Caco-2 (cell line): ENCODE measurements at places on chromosomes 6 and 20.

DNA sequence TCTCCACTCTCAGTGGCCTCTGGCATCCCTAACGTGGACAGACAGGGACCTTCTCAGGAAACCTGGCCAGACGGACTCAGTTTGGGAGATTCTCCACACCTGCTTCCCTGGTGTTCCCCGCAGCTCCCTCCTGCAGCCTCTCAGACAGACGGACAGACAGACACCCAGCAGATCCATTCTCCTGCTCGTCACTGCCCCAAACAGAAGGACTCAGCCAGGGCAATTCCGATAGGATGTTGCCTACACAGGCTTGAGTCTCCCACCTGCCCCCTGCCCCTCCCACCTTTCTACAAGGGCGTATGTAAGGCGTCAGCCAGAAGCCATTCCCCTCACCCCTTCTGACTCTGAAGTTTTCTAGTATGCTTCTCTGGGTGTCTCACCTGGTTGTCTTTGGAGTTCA, 428 bp downstream of the CCM2L start:
- DNase-seq = no peak

GRCh38 chr6:34020807-34021553, 124.9 kb downstream of the GRM4 start:
- DNase-seq = no peak

- no peak for DNase-seq
Measured at GRCh38 chr6:127515234-127515793, 3.8 kb downstream of the MTCL3 start.

DNA sequence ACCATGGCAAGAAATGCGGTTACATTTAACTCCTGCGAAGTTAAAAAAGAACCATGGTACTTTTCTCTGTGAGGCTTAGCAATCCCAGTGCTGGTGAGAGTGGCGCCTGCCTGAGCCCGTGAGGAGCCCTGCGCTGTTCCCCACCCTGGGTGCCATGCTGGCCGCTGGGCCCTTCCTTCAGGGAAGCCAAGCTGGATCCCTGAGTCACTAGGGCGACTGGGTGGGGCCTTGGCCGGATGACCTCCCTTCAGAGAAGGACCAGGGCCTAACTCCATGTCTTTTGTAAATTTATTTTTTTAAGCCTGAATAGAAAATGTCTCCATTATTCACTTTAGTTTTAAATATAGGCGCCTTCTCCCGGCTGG, 209.1 kb downstream of the ERMARD start:
- DNase-seq = no peak

GRCh38 chr20:58711266-58712051, 18.9 kb downstream of the NPEPL1 start:
- no peak for DNase-seq

DNA sequence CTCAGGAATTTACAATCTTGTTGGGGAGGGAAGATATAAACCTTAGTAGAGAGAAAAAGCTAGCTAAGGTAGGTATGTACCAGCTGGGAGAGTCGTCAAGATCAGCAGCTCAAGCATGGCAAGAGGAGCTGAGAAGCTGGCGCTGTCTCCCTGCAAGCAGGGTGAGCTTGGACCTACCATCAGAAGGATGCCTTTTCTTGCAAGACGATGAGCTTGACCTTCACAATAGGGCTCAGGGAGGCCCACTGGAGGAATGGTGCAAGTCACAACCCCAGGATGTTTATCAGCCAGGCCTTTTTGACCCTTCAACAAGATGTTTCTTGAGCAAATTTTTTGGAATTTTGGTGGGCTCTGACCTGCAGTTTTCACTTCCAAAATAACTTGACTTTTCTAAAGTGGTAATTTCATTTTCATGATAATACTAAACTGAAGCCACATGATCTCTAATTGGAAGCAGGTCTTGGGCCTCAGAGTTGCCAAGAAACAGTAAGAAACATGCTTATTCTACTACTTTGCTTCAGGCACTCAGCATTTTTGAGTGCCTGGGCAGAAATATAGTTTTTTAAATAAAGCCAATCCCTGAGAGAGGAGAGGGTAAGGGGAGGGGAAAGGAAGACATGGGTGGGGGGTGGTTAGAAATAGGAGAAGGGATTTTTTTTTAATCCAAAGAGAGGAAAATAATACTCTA, 258.1 kb downstream of the CLIC5 start:
- DNase-seq = no peak

DNA sequence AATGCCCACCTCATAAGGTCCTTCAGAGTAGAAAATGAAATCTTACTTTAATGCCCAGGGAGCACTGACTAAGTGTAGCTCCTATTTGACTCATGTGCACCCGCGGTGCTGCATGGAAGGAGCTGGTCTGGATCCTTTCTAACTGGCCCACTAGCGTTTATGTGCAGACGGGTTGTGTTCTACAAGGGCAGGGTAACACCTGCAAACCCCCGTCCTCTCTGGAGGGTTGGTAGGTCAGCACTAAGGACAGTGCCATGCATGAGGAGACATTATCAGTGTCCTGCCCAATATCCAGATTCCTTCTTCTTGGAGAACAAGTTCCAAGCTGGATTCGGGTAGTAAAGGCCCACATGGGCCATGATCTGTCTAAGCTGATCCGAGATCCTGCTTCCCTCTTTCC, 140.3 kb downstream of the ANKRD60 start:
- peak; percentile 29 for DNase-seq

- DNase-seq = no peak
Measured at GRCh38 chr6:93749930-93750329, 330.6 kb upstream of the EPHA7 start.

GRCh38 chr6:11702500-11703130, 76.0 kb downstream of the ADTRP start:
- no peak for DNase-seq

DNA sequence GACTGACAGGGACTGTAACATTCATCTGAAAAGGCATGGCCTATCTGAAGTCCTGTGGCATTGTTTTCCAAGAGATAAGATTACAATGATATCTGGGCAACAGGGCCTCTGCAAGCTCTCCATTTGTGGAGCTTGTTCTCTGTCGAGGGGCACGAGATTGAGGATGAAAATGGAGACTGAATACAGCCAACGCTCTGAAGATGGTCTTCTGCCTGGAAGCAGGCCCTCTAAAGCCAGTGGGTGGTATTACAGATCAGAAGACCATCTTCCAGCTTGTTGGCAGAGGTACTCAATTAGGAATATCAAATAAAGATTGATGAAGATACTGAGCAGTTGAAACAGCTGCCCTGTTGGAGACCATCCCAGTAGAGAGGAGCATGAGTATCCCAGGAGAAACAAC, 288.2 kb downstream of the CENPW start:
- DNase-seq = no peak

GRCh38 chr20:57200882-57201695, 65.4 kb downstream of the BMP7 start:
- no peak for DNase-seq

DNA sequence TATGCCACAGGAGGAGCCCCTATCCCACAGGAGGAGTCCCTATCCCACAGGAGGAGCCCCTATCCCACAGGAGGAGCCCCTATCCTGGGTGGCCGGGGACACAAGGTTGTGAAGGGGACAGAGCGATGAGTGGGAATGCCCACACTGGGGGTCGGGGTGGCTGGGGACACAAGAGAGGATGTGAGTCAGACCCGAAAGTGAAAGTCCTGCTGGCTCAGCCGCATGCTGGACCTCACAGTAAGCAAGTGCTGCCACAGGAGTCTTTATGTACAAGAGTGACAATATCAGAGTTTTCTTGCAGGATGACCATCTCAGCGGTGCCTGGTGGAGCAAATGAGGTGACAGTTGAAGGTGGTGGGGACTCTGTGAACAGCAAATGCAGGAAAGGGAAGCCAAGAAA, 93.7 kb downstream of the PSMB1 start:
- DNase-seq = no peak

DNA sequence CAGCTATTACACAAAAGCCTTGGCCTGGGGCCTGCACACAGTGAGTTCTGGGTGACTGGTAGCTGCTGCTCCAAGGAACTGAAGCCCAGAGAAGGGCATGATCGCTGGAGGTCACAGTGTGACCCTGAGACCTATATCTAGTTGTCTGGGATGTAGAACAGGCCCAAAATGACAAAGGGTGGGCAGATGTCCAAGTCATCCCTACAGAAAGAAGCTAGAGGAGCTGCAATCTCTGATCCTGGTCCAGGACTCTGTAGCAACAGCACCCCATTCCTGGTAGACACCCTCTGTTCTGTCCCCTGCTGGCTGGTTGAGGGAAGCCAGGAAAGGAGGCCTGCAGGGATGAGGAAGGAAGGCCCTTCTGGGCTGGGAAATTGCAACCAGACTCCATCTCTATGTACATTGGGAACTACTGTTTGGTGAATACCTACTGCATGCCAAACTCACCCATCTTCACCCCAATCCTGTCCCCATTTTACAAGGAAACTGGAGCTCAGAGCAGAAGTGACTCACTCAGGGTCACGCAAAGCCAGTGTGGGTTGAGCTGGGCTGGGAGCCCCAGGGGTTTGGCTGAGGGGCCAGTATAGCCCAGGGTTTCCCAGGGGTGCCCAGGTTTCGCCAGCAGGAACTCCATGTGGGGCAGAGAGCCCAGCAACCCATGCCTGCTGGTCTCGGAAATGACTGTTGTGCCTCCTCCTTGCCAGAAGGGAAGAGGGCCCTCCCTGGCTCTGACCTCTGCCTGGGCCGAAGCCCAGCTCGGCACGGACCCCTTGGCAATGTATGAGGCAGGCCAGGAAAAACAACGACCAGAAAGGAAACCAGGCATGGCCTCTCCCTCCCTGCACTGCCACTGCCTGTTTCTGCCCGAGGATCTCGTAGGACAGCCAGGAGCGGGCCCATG, 44.9 kb upstream of the TLDC2 start:
- DNase-seq = no peak

DNA sequence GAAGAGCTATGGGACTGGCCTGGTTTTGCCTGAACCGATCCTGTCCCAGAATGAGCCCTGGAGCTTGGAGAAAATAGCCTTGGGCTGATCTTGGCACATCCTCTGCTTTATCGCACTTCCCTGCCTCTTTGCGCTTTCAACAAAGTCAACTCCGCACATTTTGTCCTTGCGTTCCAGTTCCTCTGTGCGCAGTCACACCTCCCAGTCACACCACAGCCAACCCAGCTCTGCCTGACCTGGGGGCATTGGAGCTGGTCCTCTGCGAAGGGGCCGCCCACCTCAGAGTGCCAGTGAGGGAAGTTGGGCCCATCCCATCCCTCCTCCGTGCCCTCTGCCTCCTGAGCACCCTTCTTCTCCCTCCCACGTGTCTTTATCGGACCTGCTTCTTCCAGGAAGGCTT, 16.9 kb upstream of the UQCC2 start:
- DNase-seq = no peak

GRCh38 chr6:151498327-151498726, 4.5 kb downstream of the CCDC170 start:
- DNase-seq = no peak

DNA sequence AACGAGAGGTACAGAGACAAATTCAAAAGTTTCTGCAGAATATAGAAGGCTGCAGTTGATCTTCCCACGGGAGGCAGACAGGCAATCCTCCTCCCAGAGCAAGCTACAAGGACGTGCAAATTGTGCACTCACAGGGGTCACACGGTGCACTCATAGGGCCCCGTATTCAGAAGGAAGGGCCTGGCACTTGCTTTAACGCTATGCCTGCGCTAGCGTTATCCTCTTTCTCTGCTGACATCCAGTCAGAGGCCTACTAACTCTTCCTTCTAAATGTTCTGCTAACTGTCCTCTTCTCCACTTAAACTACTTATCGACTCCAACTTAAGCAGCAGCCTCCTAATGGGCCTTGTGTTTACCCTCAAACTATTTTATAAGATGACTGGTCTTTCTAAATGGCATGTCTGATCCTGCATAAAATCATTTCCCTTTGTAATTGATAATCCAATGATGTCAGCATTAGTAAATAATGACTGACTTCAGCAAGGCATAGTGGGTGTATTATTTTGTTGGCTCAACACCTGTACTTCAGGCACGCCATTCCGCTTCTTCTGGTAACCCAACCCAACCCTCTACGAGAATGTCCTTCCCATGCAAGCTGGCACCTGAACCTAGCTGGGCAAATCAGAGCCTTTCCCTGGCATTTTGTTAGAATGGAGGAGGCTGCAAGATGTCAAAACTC, 2.2 kb downstream of the IFNGR1 start:
- DNase-seq = no peak

DNA sequence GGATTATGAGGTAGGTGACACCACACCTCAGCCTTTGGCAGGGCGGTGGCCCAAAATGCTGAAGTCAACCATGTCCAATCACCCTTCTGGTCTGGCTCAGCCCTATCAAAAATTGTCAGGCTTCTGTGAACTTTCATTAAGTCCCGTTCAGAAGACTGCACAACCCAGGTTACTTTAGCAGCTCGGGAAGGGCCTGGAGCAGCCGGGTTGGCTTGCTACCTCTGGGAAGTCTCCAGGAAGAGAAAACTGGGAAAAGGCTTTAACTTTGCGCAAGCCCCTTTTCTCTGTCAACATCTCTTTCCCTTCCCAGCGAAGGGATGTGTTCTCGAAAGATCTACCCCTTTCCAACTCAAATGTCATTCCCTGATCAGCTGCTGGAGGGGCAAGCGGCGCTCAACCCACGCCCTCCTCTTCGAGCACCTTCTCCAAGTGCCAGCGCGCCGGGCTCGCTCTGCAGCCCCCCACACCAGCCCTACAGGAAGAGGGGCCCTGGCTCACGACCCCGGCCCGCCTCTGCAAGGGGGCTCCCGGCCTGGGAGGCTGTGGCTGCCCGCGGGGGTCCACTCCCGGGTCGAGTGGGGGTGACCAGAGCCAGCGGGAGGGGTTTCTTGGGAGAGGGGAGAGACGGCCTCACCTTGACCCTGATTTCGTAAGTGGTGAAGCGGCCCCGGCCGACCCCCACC, 573 bp downstream of the SNX3 start:
- DNase-seq = peak; percentile 40

GRCh38 chr20:60599381-60599780, 641.2 kb downstream of the CDH26 start:
- no peak for DNase-seq

DNA sequence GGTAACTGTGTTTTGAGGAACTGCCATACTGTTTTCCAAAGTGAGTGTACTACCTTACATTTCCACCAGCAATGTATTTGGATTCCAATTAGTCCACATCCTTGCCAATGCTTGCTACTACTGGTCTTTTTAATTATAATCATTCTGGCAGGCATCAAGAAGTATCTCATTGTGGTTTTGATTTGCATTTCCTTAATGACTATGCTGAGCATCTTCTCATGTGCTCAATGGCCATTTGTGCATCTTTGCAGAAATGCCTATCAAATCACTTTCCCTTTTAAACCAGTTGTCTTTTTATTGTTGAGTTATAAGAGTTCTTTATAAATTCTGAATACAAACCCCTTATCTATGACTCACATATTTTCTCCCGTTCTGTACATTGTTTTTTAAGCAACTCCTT, 75.9 kb downstream of the ATG5 start:
- no peak for DNase-seq

- no peak for DNase-seq
Measured at GRCh38 chr6:6820641-6821238, 232.2 kb downstream of the LY86 start.

GRCh38 chr20:44861531-44862006, 23.9 kb upstream of the YWHAB start:
- no peak for DNase-seq

GRCh38 chr6:45272626-45273025, 55.5 kb upstream of the RUNX2 start:
- DNase-seq = no peak
